Stimulated activated CD8-positive, alpha-beta memory T cell treated with anti-CD3 and anti-CD28 coated beads, Interleukin-4, amount 100 ng/mL, for 1 hour (primary cell): ENCODE measurements at places on chromosomes 1 and 21.

GRCh38 chr1:170301596-170301995 lies 155.8 kb downstream of the NTMT2 start:
- no peak for DNase-seq

GRCh38 chr1:162279136-162279498 lies 97.5 kb downstream of the SPATA46 start:
- no peak for DNase-seq

DNA sequence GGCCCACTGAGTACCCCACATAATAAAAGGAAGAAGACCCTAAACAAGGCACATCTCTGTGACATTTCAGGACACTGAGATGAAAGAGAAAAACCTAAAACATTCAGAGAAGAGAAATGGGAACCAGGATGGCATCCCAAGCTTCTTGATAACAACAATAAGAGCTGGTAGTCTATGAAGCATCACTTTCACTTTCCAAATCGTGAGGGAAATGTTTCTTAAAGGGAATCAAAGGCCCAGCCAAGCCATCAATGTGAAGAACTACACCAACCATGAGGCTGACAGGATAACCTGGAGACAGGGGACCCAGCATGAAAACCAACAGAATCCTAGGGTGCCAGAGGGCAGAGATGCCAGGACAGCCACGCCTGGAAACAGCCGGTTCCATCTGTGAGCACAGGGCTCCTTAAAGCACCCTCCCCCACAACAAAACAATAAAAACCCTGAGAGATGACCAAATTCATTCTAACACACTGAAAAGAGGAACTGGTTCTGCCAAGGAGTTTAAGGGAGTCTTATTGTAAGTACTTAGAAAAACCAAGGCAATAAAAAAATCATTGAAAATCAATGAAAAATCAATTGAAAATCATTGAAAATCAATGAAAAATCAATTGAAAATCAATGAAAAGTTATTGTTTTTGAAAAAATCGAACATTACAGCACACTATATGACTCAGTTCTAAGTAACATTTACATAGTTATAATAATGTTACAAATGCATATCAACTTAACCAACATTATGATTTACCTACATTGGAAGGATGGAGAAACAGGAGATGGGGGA lies 141.5 kb upstream of the ERG start:
- no peak for DNase-seq

DNA sequence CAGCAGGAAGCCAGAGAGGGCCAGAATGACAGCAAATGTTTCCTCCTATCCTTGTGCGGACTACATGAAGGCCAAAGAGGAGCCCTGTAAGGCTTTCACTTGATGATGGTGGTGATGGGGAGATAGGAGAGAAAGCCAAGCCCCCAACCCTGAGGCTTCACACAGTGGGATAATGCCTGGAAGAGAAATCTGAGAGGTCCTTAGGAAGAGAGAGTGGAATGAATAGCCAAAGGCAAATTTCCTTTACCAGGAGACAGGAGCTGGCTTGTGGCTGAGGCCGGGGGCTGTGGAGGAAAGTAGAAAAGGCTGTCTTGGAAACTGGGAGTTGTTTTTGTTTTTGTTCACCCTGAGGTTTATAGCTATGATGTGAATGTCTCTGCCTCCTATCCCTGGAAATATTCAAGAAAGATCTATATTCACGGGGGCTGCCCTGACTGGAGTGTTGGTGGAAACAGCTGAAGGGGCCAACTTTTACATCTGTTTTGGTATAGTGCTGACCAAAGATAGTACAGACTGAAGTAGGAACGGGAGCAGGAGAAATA lies 13.0 kb upstream of the RNF19B start:
- no peak for DNase-seq

DNA sequence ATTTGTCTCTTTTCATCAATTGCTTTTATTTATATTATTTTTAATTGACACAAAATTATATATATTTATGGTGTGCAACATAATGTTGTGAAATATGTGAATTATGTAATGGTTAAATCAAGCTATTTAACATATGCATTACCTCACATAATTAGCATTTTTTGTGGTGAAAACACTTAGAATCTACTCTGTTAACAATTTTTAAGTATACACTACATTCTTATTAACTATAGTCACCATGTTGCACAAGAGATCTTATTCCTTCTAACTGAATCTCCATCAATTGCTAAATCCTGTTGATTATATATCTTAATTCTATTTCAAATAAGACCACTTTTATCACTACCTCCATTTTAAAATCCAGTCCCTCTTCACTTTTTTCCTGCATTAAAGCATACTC lies 42.5 kb downstream of the PLPPR5 start:
- DNase-seq = no peak

DNA sequence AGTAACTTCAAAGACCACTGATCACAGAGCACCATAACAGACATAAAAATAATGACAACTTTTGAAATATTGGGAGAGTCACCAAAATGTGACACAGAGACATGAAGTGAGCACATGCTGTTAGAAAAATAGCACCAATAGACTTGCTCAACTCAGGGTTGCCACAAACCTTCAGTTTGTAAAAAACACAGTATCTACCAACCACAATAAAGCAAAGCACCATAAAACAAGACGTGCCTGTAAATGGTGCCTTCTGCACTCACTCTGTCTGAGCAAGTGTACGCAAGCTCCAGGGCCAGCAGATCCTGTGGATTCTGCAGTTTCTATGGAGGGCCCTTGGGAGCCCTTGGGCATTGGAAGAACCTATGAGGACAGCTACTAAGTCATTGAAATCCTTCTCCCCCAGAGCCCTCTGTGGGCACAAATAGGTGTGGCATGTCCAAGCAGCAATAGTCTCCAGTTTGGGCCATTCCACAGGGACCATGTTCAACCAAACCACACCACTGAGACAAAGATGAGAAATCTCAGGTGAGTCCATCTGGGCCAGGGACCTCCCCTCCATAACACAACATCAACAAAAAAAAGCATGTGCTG lies 116.9 kb upstream of the RAB4A start:
- no peak for DNase-seq

- no peak for DNase-seq
Measured at GRCh38 chr1:35499231-35499630, 58.0 kb downstream of the KIAA0319L start.

DNA sequence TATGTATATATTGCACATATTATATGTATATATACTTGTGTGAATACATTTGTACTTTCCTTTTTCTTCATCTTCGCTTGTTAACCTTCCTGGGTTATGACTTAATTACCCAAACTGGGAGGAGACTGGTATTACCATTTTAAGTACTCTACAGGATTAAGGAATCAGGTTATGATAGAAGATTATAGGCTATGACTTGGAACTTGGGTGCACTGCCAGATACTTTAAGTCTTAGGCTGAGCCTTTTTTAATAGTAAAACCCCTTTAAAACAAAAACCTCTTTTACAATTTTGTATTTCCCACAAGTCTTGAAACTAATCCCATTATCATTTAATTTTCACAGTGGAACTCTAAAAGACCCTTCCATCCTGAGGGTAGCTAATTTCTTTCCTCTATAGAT lies 6.0 kb downstream of the BRWD1 start:
- DNase-seq = no peak

DNA sequence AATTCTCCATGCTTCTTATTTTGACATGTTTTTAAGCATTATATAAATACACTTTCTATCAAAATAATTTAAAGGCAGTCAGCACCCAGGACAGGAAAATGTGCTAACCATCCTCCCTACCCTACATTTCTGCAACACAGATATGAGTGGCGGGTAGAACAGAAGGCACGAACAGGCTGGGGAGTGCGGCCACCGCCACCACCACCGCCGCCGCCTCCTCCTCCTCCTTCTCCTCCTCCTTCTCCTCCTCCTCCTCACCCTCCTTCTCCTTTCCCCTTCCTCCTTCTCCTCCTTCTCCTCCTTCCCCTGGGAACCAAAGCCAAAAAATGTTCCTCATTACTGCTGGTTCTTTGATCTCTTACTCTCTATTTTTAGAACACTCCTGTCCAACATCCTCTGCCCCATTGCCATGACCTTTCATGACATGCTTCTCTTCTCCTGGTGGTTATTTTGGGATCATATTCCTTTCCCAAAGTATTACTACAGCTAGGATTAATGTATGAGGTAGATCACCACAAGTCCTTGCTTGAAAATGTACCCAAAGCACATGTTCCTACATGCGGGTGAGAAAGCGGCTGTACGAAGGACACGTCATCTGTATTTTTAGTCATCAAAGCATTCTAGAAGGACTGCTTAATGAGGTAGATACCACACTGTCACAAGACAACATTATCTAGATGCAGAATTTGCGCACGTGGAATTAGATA lies 24.5 kb upstream of the CCN1 start:
- no peak for DNase-seq

DNA sequence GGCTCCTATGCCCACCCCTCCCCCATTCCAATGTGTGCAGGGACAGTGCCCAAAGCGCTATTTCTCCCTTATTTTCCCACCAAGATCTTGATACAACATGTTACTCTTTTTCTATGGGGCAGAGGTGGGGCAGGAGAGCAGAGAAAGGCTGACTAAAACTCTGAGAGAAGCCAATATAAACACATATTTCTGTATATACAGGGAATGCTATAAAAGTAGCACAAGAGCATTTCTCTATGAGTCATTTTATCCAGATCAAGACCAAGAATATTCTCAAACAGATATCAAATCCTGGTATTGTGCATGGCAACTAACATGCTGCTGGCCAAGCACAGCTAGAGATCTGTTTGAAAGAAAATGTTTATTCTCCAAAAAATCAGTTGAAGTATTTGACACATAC lies 7.3 kb downstream of the WDR26 start:
- DNase-seq = no peak

- no peak for DNase-seq
Measured at GRCh38 chr1:12539705-12540579, 78.1 kb downstream of the DHRS3 start.

GRCh38 chr1:237411621-237412020 lies 369.6 kb downstream of the RYR2 start:
- DNase-seq = no peak

DNA sequence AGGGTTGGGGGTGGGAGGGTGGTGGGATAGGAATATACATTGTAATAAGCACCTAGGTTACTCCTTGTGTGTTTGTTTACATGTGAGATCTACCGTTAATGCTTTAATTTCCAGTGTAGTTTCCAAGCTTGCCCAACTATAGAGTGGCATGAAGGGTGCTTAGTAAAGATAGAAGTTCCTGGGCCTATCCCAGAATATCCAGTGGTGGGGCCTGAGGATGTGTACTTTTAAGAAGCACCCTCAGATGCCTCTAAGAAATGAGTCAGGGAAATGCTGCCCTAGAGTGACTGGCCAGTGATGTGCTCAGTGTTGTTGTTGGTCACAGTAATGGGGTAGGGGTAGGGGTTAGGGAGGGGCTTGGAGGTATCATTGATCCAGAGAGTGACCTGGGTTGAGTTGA lies 141.3 kb downstream of the TSEN15 start:
- DNase-seq = no peak

DNA sequence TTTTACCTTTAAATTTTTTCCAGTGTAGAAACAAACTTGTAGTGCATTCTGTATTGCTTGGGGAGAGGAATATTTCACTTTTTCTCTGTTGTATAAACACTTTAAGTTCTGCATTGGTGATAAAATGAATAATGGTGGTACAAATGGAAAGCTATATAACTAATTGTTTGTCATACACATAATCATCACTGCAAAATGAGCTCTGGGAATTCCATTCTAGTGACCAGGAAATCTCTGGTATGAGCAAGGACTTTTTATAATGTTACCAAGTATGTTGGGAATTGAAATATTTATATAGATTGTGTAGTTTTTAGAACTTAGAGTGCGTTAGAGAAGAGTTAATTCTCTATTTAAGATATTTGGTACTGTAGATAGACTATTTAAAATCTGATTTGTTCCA lies 5.0 kb upstream of the FMN2 start:
- DNase-seq = no peak

- no peak for DNase-seq
Measured at GRCh38 chr1:63411066-63411465, 43.6 kb downstream of the ALG6 start.

DNA sequence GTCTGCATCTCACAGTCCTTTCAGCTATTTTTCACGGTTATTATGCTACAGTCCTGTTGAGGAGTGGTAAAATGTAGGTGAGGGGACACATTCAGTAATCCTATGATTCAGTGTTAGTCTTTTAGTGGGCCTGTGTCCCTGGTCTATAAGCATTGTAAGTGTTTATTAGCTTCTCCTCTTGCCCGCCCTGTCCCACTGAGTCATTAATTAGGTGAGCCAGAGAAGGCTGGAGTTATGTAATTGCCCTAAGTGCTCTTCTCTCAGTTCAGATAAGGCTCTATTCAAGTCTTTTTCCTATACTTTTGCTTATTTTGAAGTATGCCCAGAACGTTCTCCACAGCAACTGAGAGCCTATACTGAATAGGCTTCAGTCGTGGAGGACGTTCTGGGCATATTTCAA lies 76.3 kb upstream of the ZRANB2 start:
- DNase-seq = no peak

GRCh38 chr1:109114342-109114674 lies 393 bp downstream of the ELAPOR1 start:
- DNase-seq = no peak

DNA sequence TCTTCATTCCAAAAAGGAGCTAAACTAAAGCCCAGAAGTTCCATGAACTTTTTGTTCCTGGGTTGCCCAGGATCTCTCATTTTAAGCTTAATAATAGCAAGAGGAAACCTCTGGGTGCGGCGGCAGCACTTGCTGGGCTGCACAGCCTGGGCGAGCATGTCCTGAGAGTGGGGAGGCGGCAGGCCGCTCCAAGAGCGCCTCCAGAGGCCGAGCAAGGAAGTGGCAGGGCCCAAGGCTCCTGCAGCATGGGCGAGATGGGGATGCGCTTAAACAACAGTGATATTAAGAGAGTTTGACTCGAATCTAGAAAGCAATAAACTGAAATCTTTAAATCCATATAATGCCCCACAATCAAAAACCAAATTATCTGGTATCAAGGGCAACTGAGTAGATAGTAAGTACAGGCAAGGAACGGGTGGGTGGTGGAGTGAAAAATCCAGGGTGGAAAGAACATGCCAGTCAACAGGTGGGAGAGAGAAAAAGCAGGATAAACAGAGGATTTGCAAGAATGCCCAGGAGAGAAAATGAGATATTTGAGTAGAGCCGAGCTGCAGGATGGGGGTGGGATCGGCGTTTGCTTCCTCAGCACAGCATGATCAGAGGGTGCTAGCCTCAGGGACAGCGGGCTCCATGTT lies 14.1 kb upstream of the TNR start:
- DNase-seq = no peak

- no peak for DNase-seq
Measured at GRCh38 chr21:37496972-37497371, 130.4 kb downstream of the DYRK1A start.

DNA sequence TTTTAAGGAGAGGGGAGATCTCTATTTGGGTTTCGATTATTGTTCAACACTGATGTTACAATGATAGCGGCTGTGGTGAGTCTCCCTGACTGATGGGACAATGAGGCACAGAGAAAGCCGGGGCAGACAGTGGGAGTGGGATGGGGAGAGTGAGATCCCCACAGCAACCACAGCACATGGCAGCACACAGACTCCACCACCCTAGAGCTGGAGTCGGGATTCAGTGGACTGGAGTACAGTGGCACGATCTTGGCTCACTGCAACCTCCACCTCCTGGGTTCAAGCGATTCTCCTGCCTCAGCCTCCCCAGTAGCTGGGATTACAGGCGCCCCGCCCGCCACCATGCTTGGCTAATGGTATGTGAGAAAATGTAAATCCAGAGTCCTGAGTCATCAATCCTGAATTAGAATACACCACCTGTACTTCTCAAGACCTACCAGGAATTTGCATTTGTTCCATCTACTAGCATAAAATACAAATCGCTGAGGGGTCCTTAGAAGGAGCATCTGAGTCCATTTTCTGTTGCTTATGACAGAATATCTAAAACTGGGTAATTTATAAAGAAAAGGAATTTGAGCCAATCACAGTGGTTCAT lies 125.8 kb downstream of the TOMM20 start:
- no peak for DNase-seq
